ENCODE measurements at places on chromosomes 4 and X.

GRCh38 chr4:113452868-113453620 lies 308.5 kb downstream of the CAMK2D start:
- DNase-seq = no peak

DNA sequence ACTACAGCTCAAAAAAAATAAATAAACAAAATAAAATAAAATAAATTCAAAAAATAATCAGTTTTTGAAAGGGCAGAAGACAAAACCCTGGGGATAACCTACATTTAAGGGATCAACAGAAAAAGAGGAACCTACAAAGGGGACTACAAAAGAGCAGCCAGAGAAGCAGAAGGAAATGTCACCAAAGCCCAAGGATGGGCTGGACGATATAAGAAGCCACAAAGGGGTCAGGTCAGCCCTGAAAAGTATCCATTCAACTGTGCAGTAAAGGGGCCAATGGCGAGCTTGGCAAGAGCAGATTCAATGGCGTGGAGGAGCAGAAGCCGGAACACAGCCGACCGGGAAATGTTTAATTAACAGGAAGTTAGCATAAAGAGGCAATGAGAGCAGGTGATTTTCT lies 16.9 kb downstream of the ACOT9 start:
- no peak for DNase-seq

GRCh38 chr4:7198440-7199128 lies 6.2 kb downstream of the SORCS2 start:
- peak; percentile 81 for DNase-seq

DNA sequence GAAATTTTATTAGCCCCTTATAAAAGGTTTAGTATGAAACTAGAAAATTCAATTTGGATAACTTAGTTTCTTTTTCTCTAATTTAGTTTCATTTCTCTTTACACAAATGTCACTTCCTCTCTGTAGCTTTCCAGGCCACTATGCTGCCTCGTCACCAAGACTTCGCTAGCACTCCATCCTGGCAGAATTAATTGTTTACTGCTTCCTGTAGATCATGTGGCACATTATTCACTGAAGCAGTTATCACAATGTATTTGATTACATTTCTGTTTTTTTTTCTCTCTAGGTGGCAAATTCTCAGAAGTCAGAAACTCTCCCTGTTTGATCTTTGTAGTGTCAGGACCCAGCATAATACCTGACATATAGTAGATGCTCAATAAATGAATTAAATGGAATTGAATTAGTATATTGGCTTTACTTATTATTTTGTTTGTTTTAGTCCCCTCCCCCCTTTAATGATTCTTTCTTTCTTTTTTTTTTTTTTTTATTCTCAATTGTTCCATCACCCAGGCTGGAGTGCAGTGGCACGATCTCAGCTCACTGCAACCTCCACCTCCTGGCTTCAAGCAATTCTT lies 9.3 kb upstream of the SAT1 start:
- no peak for DNase-seq
